Tongue (tissue), 3 donors: ENCODE measurements at places on chromosomes 2 and 18. TPM values are rescaled to one million over a fixed set of nuclear protein-coding genes. Genes with fewer than 3 reads are reported as not detected.

OR6B2 gene
- not detected for total RNA-seq

EGR4 gene
- not detected for total RNA-seq

NAT8 gene
- not detected for total RNA-seq

MC4R gene
- total RNA-seq, result 0.21 TPM

ALK gene
- 0.41 TPM for total RNA-seq

MROH2A gene
- 2.5 TPM for total RNA-seq

RMDN2 gene
- 10.9 TPM for total RNA-seq

CFAP221 gene
- total RNA-seq, result 3.0 TPM

ANKAR gene
- total RNA-seq, result 25.7 TPM

CNDP1 gene
- total RNA-seq, result not detected

CFAP65 gene
- total RNA-seq, result not detected

AFF3 gene
- 18.0 TPM for total RNA-seq

LIMS2 gene
- total RNA-seq, result 15.0 TPM

CYBRD1 gene
- total RNA-seq, result 122 TPM

GYPC gene
- total RNA-seq, result 73.4 TPM

IL18RAP gene
- total RNA-seq, result 0.31 TPM

CCDC68 gene
- total RNA-seq, result 5.0 TPM
